ENCODE measurements at places on chromosomes 7 and 10. TPM values are rescaled to one million over a fixed set of nuclear protein-coding genes. Genes with fewer than 3 reads are reported as not detected.

DNA sequence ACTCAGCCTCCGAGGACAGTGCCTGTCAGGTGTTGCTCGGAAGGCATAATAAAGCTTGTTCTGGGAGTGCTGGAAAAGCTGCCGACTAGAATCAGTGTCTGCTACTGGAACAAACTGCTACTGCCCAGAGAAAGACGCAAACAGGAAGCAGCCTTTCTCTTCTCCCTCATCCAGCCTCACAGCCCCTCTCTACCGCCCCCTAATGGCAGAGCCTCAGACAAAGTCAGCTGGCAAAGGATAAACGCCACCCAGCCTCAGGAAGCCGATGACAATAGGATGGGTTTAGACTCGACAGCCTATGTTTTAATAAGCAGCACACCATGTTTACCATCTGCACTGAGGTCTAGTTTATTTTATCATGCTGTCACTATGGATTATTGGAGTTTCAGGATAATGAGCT, 169.5 kb upstream of the LYZL1 start:
- peak; percentile 23 for DNase-seq

DNA sequence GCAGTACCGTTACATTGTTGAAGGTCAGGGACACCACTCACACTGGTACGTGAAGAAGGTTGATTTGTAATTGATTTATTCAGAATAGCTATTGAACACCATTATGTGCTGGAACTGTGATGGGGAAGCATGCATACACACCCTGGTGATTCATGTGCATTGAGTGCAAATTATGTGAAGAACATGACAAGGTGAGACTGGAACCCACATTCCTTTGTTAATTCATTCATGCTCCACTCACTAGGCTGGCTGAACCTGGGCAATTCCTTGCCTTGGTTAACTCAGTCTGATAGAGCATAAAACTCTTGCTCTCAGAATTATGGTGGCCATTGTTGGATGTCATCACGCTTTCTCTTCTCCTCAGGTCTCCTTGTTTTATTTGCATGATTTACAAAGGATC, 67.3 kb upstream of the TPK1 start:
- DNase-seq, result no peak

DNA sequence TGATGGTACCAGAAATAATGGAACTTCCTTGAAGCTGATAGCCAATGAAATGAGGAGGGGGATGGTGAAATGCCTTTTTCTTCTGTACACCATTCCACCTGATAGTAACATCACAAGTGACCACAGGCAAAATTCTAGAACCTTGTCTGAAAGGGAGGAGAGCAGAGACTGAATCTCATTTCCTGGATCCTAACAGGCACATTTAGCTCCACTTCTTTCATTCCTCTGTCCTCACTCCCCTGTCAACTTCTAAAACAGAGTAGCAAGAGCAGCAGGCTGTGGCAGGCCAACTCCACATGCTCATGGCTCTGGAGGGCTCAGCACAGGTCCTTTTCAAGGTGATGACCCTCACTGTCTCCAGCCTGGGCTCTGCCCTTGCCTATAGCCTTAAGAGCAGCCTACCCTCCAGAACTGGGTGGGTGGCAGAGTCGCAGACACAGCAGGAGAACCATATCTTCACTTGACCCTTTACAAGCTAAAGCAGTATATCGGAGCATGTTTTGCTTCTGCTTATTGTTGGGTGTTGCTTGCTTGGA, at the start of gene LRRC18:
LRRC18 (minus strand) TSS at position 51 of the 536 bp plus-strand sequence. CDS start 25,685 bp downstream, outside the sequence.
- no peak for DNase-seq

GRCh38 chr7:159147687-159148086, 3.0 kb upstream of the VIPR2 start:
- no peak for DNase-seq

ABCB1 gene
- total RNA-seq, result 15.5 TPM

GRCh38 chr7:99679032-99679399, 780 bp downstream of the CYP3A5 start:
- DNase-seq, result no peak

GRCh38 chr7:131188367-131189339, 139.0 kb upstream of the MKLN1 start:
- DNase-seq, result peak; percentile 61

TUBB8 gene
- not detected for total RNA-seq

GRCh38 chr10:78712147-78712546, 356.6 kb upstream of the ZMIZ1 start:
- no peak for DNase-seq

GRCh38 chr10:1183701-1184100, 127.5 kb downstream of the WDR37 start:
- no peak for DNase-seq

- no peak for DNase-seq
These were observed 18.2 kb downstream of the SLC29A3 start for GRCh38 chr10:71337219-71337701.

DNA sequence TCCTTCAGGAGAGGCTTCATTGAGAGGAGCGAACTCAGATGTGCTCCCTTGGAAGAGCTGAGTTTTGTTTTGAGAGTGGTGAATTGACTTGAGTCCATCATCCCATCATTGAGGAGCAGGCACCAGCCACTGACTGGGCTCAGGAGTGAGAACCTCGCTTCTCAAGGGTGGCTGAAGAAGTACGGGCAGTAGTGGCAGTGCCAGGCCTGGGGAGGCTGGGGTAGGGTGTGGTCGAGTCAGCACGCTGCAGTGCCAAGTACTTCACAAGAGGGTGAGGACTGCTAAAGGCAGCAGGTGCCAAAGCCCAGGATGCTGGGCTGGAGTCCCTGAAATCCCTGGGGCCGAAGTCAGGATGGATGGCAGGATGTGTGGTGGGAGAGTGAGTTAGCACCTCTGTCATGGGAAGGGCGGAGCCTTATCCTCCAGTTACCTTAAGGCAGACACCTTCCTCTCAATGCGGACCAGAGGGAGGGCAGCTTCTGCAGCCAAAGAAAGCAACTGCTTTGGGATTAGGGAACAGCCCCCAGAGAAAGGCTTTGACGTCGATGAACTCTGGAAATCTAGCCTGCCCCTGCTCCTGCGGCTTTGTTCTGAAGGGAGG, 210.3 kb downstream of the CAMK1D start:
- no peak for DNase-seq

- DNase-seq, result peak; percentile 34
These were observed at the start of gene SCRN1 for GRCh38 chr7:29989257-29989995. Gene SCRN1 (minus strand): TSS chr7:29989801. CDS start chr7:29969067, 20,734 bp downstream.

GRCh38 chr10:131669838-131670237, 231.0 kb upstream of the PPP2R2D start:
- DNase-seq, result no peak

- DNase-seq, result no peak
These were observed 13.7 kb downstream of the TAS2R40 start for GRCh38 chr7:143235561-143235960.

DNA sequence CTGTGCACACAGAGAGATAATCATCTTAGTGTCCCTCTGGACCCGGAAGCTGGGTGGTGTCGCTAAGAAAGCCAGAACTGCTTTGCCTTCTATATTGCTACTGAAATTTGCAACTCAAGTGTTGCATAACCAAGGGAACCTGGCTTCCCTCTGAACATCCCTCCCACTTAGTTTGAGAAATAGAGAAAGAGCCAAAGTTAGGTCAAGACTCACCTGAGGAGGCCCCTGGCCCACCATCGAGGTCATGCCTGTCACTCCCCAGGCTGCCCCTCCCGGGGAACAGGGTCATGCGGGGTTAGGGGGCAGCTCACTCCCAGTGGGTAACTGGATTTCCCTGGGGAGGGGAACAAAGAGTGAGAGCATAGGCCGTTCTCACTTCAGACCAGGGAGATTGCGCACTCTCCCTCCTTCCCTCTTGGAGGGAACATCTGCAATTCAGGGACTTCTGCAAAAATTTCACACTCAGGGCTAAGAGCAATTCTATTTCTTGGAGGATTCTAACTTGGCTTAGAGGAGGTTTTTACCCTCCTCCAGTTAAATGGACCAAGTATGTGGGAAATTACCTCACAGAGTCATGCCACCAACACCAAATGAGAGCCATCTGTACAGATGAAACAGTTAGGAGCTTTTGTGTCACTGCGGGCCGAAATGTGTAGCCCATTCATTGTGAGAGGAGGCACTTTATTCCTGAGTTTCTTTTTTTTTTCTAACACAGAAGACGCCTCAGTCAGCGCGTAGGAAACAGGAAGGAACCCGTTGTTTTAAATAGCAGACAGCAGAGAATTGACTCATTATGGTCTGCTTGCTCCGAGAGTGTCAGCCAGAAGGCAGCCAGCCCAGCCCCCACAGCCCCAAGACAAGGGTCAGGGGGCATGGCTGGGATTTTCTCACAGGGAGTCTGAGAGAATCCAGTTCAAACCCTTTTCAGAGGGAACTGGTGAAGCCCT, 221.3 kb downstream of the ARHGAP12 start:
- DNase-seq, result peak; percentile 62

H2BK1 gene
- total RNA-seq, result 4.4 TPM

GRCh38 chr7:100629117-100629716, 12.1 kb downstream of the TFR2 start:
- DNase-seq, result peak; percentile 43

DNA sequence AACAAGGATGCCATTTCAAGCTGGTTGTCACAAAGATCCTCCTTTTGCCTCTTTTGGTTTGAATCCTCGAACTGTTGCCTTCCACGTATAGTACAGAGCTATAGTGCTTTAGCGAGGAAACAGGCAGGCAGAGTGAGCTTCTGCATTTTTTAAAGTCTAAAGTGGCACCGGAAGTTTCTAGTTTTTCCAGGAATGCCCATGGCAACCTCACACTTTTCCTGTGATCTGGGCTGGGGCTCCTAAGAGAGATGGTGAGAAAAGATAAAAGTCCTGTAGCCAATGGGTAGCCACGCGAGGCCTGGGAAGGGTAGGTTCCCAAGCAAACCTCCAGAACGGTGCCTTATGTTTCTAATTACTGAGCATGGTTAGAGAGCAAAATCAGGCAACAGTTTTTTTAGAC, 76.7 kb downstream of the CALD1 start:
- DNase-seq, result no peak

DNA sequence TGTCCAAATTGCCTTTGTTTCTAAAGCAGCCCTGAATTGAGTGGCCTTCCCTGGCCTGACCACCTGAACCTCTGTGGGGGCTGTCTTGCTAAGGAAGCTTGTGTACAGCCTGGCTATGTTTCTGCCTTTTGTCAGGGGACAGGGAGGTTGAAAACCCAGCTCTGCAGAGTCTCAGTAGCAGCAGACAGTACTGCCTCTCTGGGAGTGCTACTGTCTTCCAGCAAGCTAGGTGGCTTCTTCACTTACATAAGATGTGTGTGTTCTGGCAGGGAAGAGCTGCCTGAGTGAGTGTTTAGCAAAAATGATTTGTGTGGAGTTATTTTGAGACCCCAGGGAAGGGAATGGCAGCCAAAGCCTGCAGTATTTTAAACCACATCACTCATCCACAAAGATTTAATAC, 57.4 kb downstream of the LRRC4 start:
- DNase-seq, result no peak

BRAT1 gene
- total RNA-seq, result 28.0 TPM

GRCh38 chr7:142001163-142001874, 5.6 kb downstream of the MGAM start:
- DNase-seq, result no peak
